Activated T-helper 1 cell treated with anti-CD3 and anti-CD28 coated beads, Interleukin-2, amount 50 U/mL, for 16 hours (primary cell): ENCODE measurements at places on chromosomes 1 and 21.

- DNase-seq, result no peak
These were observed 68.9 kb downstream of the CCDC185 start for GRCh38 chr1:223462047-223462630.

DNA sequence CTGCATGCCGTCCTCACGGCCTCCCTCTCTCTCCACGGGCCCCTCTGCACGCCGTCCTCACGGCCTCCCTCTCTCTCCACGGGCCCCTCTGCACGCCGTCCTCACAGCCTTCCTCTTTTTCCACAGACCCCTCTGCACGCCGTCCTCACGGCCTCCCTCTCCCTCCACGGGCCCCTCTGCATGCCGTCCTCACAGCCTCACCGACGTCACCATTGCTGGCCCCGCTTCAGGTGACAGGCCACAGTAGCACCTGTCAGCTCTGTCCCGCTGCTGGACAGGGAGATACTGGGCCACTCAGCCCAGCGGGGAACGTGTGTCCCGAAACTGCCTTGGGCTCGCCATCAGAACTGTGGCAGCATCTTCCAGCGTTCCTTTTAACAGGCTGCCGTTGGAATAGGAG is 82.8 kb upstream of the COL6A1 start:
- DNase-seq, result no peak

GRCh38 chr1:159925719-159926078 is 392 bp upstream of the TAGLN2 start:
- DNase-seq, result no peak

DNA sequence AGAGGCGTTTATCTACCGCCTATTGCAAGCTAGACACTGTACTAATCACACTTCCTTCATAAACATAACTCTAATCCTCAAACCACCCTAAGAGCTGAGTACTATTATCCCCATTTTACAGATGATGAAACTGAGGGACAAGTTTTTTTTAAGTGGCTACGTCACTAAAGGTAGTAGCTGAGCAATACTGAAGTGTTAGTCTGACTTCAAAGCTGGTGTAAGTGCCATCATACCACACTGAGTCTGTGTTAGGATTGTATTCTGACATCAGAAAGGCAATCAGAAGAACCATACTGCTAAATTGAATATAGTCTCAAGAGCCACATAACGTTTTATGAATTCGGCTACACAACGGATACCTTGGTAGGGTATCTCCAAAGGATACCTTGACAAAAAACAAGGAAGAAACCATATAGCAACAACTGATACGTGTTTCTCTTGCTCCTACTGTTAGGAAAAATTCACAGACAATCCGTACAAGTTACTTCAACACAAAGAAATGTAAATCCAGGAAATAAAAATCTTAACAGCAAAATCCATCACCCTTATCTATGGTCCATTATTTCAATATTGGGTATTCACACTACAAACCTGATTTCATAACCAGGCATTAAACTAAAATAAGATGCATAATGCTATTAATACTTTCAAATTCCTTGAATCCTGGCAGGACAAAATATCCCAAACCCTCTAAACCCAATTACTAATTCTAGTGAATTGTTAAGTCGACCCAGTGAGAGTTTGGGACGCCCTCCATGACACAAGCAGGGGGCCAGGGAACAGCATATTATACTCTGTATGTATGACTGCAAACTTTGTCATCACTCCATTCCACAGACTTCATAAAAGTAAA is 1.6 kb downstream of the TP53BP2 start:
- no peak for DNase-seq

DNA sequence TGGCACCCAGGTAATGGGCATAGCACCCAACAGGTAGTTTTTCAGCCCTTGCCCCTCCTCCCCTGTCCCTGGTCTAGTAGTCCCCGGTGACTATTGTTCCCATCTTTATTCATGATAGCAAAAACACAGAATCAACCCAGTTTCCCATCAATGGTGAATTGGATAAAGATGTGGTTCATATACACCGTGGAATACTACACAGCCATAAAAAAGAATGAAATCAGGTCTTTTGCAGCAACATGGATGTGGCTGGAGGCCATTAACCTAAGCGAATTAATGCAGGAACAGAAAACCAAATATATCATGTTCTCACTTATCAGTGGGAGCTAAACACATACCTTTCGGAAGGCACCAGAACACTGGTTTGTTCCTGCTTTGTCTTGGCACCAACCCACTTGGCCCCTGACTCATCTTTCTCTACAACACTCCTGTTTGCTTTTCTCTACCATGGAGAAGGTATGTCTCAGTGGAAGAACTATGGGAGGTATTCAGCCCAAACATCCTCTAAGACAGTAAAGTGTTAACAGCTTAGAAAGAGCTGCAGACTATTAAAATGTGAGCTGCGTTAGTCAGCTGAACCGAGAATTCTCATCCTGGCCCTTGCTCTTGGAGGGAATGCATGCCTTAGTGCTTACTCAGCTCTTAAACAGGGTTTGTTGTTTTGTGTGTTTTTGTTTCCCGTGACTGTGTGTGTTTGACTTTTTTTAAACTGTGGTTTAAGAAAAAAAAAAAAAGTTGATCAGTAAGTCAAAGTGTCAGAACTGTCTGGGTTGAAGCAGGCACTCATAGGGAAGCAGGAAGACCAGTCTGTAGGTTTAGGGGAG is 203.0 kb downstream of the TOMM20 start:
- DNase-seq, result no peak

DNA sequence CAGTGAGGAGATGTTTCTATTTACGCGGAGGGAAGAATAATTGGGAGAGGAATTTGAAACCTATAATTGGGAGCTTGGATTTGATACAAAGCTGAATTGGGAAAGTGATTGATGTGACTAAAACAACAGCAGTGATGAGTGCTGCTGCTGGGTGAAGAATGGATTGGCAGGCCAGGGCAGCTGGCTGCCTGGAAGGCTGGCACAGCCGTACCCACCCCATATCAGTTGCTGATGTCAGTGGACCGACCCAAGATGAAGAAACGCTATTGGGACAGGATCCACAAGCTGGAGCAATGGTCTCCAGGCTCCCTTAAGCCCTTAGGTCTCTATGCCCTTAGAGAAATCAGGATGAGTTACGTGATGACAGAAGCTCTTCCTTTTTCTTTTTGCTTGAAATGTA is 47.4 kb downstream of the GRIK1 start:
- no peak for DNase-seq

GRCh38 chr1:89041119-89041641 is 18.5 kb upstream of the GBP3 start:
- no peak for DNase-seq

- no peak for DNase-seq
These were observed 2.6 kb downstream of the PTTG1IP start for GRCh38 chr21:44870748-44871495.

DNA sequence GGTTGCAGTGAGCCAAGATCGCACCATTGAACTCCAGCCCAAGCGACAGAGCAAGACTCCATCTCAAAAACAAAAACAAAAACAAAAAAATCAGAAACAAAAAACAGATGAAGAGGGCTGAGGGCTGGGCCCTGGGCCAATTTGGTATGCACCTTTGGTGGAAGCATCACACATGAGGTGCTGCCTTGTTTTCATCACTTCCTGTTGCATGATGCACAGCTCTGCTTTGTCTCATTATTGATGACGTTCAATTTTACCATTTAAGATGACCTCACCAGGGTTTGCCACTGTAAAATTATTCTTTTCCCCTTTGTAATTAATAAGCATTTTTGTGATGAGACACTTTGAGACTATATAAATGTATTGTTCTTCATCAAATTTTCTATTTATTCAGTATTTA is 9.8 kb upstream of the IFNAR2 start:
- DNase-seq, result no peak

DNA sequence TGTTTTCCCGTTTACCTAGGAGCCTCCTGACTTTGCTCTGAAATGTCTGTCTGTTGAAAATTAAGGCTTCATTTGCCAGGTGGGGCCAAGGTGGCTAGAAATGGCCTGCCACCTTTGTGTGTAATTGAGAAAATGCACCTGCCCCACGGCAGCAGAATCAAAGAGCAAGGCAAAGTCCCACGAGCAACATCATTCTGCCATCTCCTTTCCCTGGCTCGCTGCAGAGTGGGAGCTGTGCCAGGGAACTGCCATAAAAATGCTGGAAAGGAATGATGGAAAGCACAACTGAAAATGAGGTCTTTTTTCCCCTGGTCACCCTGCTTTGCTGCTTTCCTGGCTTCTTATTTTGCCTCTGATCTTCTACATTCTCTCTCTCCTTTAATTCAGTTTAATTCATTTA is 5.5 kb upstream of the OLFML2B start:
- DNase-seq, result no peak

GRCh38 chr1:201734786-201735185 is 94.2 kb upstream of the IPO9 start:
- no peak for DNase-seq
